ENCODE measurements at places on chromosomes 2 and 18.
A peak's percentile ranks its signal among the peaks of the same experiment; 100 is the strongest.

GRCh38 chr2:152418688-152419087 is 83.7 kb downstream of the FMNL2 start:
- no peak for ATAC-seq

GRCh38 chr18:75863696-75864095 is 436.2 kb upstream of the SMIM21 start:
- ATAC-seq, result no peak

GRCh38 chr2:38483776-38484501 is 106.9 kb upstream of the ATL2 start:
- no peak for ATAC-seq

DNA sequence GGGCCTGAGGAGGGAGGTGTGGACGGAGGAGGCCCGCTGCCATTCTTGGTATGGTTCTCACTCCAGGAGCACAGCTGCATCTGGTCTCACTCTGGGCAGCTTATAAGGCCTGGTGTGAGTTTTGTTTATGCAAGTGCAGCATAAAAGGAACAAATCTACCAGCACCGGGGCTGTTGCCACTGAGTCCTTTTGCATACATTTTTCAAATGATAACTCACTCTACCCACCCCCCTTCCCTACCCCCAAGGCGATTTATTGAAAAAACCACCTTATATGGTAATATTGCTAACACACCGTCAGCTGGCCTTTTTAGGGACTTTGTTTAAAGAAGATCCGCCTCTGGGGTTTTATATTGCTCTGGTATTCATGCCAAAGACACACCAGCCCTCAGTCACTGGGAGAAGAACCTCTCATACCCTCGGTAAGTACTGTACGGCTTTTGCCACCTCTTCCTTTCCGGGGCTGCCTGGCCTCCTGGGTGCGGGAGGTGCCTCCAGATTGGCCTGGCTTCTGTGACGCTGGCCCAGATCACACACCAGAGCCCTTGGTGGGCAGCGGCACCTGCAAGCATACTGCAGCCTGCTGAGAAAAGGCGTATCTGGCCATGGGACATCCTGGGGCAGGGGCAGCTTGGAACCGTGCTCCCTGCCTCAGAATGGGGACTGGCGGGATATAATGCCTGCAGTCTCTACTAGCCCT is at the start of gene ACTG2:
Gene ACTG2, plus strand, starts transcription at position 378 of the 699 bp plus-strand sequence. CDS start 8,304 bp downstream, outside the sequence.
- peak; percentile 79 for ATAC-seq

DNA sequence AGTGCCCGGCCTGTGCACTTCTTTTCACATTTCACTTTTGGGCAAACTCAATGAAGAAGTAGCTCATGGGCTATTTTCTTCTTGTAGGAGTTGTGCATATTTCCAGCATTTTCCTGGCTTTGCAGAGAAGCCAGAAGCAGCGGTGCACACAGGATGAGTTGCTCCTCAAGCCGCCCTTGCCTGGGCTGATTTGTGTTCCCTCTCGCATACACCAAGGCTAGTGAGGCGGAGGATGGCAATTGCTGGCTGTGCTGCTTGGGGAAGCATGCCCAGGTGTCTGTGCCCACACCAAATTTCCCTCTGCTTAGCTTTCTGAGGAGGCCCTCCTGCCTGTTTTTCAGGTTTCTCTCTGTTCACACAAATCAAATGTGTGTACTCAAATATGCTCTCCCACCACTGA is 85.4 kb upstream of the TMEM200C start:
- no peak for ATAC-seq

DNA sequence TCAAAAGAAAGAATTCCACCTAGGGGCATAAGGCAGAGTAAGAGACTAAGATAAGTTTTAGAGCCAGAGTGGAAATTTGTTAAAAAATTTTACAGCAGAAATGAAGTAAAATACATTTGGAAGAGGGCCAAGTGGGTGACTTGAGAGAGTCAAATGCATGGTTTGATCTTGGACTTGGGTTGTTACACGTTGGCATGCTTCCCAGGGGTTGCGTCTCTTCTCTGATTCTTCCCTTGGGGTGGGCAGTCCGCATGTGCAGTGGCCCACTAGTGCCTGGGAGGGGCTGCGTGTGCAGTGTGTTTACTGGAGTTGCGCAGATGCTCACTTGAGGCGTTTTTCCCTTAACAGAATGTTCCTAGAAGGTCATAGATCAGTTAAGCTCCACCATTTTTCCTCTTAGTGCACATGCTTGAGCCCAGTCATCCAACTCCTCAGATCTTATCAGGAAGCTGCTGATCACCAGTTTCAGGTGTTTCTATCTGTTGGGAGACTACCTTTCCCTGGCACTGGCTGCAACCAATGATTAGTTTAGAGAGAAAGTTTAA is 13.1 kb downstream of the SEH1L start:
- no peak for ATAC-seq

DNA sequence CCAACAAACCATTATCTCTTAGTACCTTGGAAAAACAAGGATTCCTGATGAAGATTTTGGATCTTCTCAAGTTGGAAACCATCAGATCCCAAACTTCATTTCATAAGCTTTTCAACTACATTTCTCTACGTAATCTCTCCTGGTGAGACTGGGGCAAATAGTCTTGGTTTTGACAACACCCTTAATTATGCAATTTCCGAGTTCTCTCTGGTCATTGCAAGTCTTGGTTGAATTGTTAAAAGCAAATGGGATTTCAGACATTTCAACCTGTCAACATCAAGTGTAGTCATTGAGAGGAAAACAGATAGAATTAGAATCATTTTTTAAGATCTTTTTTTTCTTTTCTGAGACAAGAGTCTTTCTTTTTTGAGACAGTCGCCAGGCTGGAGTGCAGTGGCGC is 26.2 kb downstream of the KLF7 start:
- no peak for ATAC-seq
